Central memory CD4-positive, alpha-beta T cell (primary cell): ENCODE measurements at places on chromosomes 7 and 10.
A peak's percentile ranks its signal among the peaks of the same experiment; 100 is the strongest.

DNA sequence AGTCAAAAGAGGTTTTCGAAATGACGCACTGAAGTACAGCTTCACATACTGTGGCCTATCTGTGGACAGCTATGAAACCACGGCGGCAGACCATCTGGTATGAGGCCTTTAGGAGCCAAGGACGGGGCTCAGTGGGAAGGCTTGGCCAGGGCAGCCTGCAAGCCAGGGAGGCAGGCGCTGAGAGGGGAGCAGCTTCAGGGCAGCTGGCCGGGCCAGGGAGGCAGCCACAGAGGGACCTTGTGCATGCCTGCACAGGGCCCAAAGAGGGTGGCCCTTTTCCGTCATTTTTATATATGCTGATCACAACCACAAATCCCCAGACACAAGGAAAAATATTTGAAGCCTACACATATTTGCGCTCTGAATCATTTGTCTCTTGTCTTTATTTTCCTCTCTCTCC lies 13.5 kb downstream of the CALD1 start:
- DNase-seq, result no peak

DNA sequence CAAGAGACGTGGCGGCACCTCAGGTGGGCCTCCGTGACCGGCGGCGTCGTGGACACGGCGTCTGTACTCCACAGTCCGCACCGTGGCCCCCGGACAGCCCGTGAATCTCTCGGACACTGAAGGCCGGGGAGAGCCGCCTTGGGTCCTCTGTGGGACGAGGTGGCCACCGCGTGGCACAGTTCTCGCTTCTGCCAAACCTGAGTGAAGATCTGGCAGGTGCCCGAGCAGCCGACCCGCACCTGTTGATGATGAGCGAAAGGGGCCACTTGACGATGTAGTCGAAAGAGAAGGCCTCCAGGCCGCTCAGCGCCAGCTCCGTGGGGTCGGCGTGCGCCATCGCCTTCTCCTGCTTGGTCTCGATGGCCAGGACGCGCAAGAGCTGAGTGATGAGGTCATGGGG lies 8.5 kb upstream of the ADAM8 start:
- no peak for DNase-seq

DNA sequence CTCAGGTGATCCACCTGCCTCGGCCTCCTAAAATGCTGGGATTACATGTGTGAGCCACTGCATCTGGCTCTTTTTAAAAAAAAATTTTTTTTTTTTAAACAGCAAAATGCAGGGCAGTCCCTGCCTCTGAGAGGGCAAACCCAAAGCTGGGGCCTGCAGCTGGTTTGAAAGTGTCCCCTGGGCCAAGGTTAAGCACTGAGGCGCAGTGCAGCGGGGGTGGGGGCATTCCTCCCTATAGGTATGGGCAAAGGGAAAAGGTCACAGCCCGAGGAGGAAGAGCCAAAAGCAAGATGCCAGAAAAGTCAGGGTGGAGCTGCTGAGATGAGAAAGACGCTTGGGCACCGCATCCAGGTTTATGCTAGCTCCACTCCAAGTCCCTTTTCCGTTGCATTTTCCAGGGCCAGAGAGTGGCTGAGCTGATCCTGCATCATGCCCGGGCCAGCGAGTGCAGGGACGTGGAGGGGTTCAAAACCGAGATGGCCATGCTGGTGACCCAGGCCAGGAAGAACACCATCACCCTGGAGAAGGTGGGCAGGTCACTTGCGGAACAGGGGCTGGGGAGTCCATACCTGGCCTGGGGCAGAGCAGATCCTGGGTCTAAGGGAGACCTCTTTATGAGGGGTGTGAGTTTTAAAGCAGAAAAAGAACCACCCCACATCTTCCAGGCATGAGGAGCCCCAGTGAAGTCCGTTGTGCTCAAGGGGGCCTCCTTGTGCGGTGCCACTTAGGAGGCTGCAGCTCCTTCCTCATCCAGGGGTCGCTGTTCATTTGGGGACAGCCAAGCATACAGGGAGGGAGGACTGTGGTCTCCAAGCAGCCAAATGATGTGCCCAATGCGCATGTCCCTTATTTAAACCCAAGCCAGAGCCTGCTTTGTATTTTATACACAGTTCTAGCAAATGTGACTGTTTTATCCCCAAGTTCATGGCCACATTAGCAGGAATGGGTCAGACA lies 7.0 kb upstream of the NDUFB2 start:
- DNase-seq, result no peak

GRCh38 chr10:124160943-124161582 lies 67.7 kb upstream of the CHST15 start:
- DNase-seq, result no peak

GRCh38 chr7:117808341-117808757 lies 64.9 kb downstream of the CTTNBP2 start:
- DNase-seq, result no peak

DNA sequence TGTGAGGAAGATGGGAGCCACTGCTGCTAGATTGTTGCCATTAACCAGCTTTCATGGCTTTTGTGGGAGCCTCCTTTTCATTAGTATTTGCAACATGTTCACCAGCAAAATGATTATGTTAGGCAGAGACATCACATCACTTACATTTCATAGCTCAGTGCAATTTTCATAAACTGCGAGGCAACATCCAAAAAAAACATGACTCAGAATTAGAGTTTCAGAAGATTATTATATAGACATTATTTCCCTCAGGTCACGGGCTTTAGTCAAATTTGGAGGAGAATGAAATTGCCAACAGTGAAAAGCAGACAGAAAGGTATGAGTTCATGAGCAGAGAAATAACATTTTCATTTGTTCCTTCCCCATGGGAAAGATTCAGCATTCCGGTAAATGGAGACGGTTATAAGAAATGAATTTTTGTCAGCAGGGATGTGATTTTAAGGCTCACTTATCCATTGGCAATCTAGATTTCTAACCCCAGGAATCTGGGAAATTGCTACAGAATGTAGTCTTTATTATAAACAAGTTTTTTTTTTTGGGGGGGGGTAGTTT lies 573.2 kb downstream of the AUTS2 start:
- no peak for DNase-seq

- no peak for DNase-seq
Measured at GRCh38 chr10:68800211-68800610, 27.1 kb upstream of the STOX1 start.

DNA sequence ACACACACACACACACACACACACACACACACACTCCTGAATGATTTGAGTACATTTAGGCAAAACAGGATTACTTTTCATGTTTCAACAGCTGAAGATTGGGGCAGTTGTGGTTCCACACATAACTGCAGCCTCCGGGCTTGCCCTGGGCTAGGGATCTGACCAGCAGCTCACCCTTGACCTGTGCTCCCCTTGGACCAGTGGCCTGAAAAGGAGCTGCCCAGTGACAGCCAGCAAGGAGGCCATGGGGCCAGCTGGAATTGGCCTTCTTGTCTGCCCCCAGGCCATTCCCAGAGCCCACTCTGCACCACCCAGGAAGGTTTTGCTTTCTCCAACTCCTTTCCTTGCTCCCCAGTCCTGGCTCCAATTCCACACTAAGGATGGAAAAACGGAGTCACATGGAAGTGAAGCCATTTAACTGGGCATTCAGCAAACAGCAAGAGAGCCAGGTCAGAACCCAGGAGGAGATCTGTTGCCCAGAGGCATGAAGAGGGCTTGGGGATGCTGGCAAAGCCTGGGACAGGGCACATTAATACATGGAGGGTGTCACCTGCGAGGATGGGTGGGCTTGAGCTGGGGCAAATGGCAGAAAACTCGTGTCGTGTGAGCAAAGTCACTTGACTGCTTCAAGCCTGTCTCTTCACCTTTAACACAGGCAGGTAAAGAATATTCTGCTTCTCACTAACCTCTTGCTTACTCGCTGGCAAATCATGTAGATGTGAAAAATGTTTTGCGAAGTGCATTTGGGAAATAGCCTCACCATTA lies 61.5 kb upstream of the GDF10 start:
- no peak for DNase-seq

GRCh38 chr7:34158368-34159153 lies 253.2 kb downstream of the BMPER start:
- no peak for DNase-seq

DNA sequence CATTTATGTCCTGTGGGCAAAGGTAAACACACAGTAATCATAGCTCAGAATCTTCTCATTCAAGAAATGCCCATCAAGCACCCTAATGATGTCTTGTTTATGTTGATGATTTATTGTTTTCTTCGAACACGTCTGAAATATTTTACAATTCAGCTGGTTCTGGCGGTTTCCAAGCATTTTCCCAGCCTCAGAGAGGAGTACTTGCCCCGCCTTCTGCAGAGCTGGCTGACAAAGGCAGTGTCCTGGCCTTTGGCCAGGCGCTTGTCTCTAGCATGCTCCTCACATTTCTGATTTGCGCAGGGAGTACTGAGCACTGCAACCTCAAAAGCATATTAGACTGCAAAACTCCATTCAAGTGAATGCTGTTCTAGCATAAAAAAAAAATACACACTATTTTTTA lies 314.2 kb upstream of the GNAI1 start:
- no peak for DNase-seq

DNA sequence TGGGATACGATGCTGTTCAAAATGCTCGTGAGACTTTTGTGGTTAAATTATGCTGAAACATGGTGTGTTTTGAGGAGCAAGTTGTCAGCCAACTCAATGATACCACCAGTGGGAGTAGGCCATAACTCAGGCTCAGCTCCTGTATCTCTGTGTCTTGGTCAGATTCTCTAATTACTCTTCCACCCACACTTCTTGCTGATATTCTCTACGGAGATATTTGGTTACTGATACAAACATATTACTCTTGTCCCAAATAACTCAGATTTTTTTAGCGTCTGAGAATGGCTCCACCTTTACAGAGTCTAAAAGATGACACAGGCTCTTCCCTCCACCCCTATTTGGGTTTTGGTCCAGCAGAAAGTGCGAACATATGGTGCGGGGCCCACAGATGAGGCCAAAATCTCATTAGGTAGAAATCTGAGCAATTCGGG lies 168.9 kb downstream of the PKD1L1 start:
- no peak for DNase-seq

- no peak for DNase-seq
Measured at GRCh38 chr10:44936314-44936975, 23.2 kb upstream of the RASSF4 start.

DNA sequence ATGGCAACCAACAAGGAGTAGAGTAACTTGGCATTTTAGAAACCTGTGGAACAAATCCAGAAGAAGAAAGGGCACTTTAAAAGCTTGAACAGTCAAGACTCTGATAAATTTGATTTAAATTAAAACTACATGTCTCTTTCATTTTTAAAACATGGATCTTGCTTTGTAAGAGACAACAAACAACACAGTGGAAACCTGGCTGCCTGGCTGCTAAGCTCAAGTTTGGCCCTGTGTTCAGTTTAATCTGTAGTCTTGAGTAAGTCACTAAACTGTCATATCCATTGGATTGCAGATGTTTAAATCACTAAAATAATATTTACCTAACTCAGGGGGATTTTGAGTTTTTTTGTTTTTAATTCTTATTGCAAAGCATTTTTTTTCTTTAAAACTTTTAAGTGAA lies 374.9 kb upstream of the SEMA3D start:
- DNase-seq, result no peak

GRCh38 chr10:67815571-67816059 lies 22.4 kb downstream of the DNAJC12 start:
- DNase-seq, result no peak

- DNase-seq, result peak; percentile 54
Measured at GRCh38 chr7:74449809-74450397, 3.8 kb upstream of the GTF2IRD1 start.

GRCh38 chr10:71769279-71769823 lies 4.0 kb downstream of the VSIR start:
- DNase-seq, result no peak

GRCh38 chr10:42926843-42927242 lies 144.2 kb downstream of the BMS1 start:
- DNase-seq, result no peak

- no peak for DNase-seq
Measured at GRCh38 chr10:97842656-97843280, 6.9 kb upstream of the GOLGA7B start.

DNA sequence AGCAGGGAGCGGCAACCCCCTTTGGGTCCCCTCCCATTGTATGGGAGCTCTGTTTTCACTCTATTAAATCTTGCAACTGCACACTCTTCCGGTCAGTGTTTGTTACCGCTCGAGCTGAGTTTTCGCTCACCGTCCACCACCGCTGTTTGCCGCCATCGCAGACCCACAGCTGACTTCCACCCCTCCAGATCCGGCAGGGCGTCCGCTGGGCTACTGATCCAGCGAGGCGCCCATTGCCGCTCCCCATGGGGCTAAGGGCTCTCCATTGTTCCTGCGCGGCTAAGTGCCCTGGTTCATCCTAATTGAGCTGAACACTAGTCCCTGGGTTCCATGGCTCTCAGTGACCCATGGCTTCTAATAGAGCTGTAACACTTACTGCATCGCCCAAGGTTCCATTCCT lies 115.6 kb upstream of the AUTS2 start:
- DNase-seq, result no peak

- no peak for DNase-seq
Measured at GRCh38 chr7:116193329-116194087, 16.8 kb upstream of the TES start.

GRCh38 chr10:67521546-67521945 lies 174.4 kb downstream of the CTNNA3 start:
- DNase-seq, result no peak

DNA sequence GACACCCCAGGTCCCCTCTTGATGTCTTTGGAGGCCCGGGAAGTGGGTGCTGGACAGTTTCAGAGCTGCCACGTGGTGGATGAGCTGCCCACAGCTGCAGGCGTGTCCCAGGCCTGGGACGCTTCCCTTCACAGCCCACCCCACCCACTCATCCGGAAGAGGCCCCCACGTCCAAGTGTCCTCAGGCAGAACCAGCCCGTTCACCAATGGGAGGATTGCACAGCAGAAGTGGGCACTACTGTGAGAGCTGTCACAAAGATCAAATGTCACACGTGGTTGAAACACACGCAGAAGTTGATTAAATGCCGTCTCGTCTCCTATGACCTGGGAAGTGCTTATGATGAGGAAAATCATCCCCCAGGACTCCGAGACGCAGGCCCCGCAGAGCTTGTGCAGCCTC lies 52.9 kb downstream of the STK32C start:
- DNase-seq, result no peak

- DNase-seq, result no peak
Measured at GRCh38 chr7:47283497-47284131, 298.3 kb downstream of the TNS3 start.

DNA sequence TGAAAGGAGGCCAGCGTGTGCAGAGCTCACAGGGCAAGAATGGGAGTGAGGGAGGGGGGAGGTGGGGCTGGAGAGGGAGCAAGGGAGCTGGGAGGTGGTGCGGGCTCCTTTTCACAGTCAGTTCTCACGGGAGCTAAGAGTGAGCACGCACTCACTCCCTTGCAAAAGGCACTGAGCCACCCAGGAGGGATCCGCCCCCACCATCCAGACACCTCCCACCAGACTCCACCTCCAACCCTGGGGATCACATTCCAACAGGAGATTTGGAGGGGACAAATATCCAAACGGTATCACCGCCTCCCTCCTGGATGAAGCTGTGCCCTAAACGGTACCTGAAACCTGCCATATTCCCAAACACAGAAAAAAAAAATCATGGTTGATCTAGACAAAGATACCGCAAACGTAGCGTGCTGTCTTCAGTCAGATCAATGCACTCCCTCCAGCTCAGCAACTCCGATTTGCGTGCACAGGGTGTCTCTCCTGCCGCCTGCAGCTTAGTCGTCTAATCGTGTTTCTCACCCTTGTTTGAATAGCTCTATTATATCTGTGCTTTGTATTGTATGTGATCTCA lies 20.3 kb upstream of the PRKAG2 start:
- no peak for DNase-seq
